Vein endothelial cell (primary cell): ENCODE measurements at places on chromosomes 3 and 15. TPM values are rescaled to one million over a fixed set of nuclear protein-coding genes. Genes with fewer than 3 reads are reported as not detected.

PAK6 gene
- not detected in 2 replicates for total RNA-seq

DZIP1L gene
- total RNA-seq = 3.9 and 8.0 TPM in 2 replicates

FETUB gene
- not detected in 2 replicates for total RNA-seq

NR1I2 gene
- 0.38 TPM in 1 of 2 replicates, not detected in the other for total RNA-seq

P4HTM gene
- total RNA-seq = 9.9 and 16.7 TPM in 2 replicates

VWA5B2 gene
- under 0.01 and 0.10 TPM in 2 replicates for total RNA-seq

EXD1 gene
- not detected in 2 replicates for total RNA-seq

VEPH1 gene
- 178 and 210 TPM in 2 replicates for total RNA-seq
